ENCODE measurements at places on chromosomes 3 and 15.
A peak's percentile ranks its signal among the peaks of the same experiment; 100 is the strongest.

DNA sequence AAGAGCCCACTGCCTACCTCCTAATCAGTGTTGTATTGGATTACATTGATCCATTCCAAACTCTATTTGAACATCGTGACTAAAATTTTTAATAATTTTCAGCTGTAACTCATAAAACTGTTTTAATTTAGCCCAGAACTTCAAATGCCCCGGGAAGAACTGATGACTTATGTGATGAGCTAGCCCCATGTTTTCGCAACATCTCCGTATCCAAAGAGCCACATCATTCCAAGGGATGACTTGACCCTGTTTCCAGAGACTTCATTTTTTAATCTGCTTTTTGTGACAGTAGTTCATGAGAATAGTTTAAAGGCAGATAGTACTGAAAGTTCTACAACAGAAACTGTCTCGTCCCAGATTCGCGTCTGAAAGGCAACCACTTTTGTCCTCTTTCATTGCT is 97.4 kb downstream of the STAC start:
- DNase-seq = no peak

GRCh38 chr3:23219552-23219951 is 16.4 kb downstream of the UBE2E2 start:
- DNase-seq = no peak

GRCh38 chr3:186286114-186286513 is 75.9 kb downstream of the DGKG start:
- no peak for DNase-seq

DNA sequence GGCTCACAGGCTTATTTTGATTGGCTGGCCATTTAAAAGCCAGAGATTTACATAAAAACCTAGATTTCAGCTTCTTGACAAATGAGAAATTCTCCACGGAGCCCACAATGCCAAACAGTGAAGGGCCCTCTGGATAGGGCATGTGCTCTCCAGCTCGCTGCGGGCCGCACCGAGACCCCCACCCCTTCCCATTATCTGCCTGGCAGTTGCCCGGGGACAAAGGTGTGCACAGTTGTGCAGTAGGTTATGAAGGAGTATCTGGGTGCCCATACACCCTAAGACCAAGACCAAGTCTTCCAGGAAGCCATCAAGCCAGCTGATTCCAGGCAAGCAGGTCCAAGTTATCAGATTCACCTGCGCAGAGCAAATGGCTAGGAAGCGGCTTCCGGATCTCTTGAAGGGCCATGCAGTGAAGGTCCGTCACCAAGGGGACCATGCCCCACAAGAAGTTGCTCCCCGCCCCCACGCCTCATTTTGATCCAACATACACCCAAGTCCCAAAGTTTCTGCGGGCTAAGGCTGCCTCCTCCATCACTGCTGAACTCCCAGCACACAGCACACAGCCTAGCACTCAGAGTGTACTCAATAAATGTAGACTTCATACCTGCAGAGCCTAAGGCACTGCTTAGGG is 1.3 kb downstream of the MRPS25 start:
- DNase-seq = no peak

GRCh38 chr3:42088803-42089530 is 2.2 kb upstream of the TRAK1 start:
- no peak for DNase-seq

- DNase-seq = no peak
These were observed 297.5 kb upstream of the CTNNB1 start for GRCh38 chr3:40901796-40902195.

GRCh38 chr3:177476495-177476894 is 279.2 kb upstream of the TBL1XR1 start:
- DNase-seq = no peak

- no peak for DNase-seq
These were observed 339.8 kb upstream of the SEMA6D start for GRCh38 chr15:47377465-47377864.

DNA sequence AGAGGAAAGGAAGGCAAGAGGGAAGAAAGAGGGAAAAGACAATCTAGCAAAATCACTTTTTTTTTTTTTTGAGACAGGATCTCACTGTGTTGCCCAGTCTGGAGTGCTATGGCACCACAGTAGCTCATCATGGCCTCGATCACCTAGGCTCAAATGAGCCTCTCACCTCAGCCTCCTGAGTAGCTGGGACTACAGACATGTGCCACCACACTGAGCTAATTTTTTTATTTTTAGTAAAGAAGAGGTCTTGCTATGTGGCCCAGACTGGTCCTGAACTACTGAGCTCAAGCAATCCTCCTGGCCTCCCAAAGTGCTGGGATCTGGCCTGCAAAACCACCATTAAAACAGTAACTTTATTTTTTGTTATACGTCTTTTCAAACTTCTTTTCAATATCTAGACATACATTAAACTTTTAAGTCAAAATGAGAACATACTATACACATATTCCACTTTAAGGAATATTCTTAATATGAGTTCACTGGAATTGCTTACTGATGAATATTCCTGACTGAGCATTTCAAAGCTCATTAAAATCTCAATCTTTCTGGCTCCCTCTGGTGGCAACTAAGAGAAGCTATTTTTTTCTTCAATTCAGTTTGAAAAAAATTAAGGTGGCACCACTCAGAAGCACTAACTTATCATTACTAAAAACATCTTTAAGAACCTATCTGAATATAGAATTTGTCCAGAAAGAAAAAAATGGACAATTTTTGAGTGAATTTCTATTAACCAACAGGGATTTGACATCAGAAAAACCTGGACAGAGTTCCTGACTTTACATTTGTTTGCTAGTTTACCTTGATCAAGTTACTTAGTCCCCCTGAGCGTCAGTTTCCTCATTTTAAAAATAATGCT is 40.9 kb downstream of the UACA start:
- no peak for DNase-seq

DNA sequence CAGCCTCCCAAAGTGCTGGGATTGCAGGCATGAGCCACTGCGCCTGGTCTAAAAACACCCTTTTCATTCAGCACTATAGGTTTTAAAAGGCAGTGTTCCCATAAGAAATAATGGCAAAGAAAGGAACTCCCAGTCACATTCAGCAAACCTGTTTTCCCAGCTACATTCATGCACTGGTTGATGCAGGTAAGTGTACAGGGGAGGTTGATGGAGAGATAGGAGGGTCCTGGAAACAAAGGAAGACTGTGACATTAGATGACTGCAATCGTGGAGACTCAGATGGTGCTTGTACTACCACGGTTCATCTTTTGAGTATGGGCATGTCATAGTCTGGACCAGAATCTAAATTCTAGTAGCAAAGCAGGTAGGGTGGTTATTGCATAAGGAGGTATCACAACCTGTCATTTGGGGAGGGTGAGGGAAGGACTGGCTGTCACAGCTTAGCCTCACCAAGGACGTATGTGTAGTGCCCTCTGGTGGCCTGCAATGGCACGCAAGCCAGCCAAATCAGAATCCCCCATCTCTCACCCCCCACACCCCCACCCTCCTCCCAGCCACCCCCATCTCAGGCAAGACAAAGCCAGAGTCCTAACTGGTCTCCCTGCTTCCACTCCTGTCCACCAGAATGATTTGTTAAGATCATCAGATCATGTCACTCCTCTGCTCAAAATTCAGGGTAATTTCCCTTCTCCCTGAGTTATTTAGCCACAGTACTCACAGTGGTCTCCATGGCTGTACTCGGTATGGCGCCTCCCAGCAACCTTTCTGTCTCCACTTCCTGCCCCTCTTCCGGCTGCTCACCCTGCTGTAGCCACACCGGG is 28.8 kb upstream of the UBL7 start:
- DNase-seq = peak; percentile 58

- no peak for DNase-seq
These were observed 670 bp upstream of the ACAP2 start for GRCh38 chr3:195443391-195443989.

- DNase-seq = no peak
These were observed 12.3 kb upstream of the CDAN1 start for GRCh38 chr15:42749266-42749665.

DNA sequence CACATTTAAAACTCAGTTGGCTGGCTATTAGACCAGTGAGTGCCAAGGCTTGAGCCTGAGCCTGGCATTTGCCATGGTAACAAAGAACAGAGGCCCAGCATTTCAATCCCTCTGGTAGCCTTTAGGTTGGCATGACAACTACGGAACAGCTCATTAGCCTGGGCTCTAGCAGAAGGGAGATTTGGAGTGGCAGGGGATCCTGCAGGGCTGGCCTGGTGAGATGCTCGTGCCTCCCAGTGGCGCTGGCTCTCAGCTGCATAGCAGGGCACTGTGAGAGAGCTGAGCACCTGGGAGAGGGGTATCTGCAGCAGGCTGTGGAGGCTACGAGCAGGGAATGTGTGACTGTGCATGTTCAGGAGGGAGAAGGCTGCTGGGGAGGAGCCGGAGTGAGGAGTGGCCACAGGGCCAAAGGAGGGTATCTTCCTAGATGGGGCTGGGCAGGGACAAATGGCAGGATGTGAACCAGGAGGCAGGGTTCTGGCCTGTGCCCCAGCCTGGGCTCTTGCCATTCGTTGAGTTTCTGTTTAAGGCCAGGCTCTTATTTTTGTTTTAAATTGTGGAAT is 5.6 kb upstream of the ABTB1 start:
- no peak for DNase-seq

DNA sequence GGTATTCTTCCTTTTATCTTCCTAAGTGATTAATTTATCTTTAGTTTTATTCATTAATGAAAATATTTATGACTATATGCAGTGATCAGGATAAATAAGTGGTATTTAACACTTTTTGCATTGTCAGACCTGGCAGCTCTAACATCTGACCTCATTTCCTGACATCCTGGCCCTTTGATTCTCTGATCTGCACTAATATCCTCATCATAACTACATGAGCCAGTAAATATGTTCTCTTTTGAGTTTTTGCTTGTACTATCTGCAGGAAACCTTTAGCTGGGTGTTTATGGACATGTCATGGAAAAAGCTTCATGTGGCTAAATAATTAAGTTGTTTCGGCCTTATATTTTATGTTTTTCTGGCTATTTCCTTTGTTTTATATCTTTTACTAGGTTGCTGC is 10.5 kb downstream of the NKTR start:
- no peak for DNase-seq

- no peak for DNase-seq
These were observed 377.7 kb downstream of the IL20RB start for GRCh38 chr3:137335478-137335877.

DNA sequence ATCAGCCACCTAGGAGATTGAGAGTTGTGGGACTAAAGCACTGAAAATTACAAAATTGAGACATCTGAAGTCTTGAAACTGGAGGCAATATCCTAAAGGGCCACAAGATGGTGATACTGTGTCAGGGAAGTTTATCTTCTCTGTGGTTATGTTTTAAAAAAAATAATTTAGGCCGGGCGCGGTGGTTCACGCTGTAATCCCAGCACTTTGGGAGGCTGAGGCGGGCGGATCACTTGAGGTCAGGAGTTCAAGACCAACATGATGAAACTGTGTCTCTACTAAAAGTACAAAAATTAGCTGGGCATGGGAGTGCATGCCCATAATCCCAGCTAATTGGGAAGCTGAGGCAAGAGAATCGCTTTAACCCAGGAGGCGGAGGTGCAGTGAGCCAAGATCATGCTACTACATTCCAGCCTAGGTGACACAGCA is 17.9 kb upstream of the NIT2 start:
- no peak for DNase-seq

- no peak for DNase-seq
These were observed 129.4 kb downstream of the FBN1 start for GRCh38 chr15:48516121-48516520.

- no peak for DNase-seq
These were observed 59.0 kb upstream of the CMSS1 start for GRCh38 chr3:99758502-99759177.

DNA sequence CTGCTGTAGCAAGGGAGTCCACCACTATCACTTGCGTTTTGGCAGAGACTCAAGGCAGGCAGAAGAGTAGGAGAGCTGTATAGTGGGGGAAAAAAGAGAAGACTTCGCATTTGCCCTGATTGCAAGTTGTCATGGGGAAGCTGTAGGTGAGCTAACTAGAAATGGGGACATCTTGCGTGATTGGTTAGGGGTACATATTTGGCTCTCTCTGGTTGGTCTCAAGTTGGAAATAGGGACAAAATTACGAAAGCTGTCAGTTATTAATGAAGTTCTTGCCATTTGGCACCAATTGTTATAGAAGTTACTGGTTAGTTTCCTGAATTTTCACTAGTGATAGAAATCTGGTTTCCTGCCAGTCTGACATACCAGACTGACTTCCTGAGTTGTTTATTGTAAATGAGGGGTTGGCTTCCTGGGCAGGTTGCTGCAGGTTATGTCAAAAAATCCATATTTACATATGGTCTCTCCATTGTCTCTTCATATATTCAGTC is 8.2 kb upstream of the SENP7 start:
- DNase-seq = no peak

DNA sequence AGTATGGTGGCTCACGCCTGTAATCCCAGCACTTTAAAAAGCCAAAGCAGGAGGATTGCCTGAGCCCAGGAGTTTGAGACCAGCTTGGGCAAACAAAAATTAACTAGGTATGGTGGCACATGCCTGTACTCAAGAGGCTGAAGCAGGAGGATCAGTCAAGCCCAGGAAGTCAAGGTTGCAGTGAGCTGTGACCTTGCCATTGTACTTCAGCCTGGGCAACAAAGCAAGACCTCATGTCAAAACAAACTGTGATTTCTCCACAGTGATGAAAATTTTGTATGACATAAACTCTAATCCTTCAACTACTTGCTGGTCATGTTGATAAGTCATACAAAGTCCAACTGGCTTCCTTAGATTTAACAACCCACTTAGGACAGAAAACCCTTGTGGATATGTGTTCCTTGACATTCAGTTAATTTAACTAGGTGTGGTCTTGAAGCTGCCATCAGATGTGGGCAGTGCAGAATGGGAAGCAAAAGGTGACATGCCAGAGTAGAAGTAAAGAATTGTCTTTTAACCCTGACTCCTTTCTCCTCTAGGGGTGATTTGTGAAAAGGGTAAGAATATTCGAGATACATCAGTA is 263.3 kb downstream of the PTPRG start:
- DNase-seq = no peak

GRCh38 chr3:157136647-157137387 is 23.1 kb downstream of the CCNL1 start:
- no peak for DNase-seq

- no peak for DNase-seq
These were observed 21.7 kb downstream of the ZDHHC3 start for GRCh38 chr3:44954304-44954703.

DNA sequence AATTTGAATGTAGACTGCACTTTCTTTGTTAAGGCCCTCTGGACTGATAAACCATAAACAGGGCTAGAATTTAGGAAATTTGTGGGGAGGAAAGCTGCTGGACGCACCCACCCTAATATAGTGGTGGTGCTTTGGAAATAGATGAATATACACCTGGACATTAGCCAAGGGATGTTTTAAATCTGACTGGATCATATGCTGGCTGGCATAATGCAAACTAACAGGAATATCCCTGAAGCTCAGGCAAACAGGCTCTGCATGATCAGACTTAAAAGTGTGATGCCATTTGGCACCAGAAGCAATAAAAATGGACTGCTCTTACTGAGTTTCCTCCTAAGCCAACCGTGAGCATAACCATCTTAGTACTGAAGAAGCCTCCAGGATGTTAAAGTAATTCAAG is 465.8 kb upstream of the ROBO1 start:
- no peak for DNase-seq

DNA sequence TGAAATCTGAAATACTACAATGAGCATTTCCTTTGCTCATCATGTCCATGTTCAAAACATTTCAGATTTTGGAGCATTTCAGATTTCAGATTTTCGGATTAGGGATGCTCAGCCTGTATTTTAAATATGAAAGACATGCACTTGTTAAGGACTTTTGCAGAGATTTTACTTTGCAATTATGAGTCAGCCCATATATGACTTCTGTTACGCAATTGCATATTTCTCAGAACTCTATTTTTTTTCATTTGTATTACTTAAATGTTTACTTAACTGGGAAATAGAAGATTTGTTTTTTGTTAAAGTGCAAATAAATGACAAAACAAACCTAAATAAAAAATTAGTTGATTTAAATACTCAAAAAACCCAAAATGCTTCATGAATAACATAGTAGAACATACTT is 376.2 kb downstream of the ZBTB20 start:
- DNase-seq = no peak

Data from stimulated activated CD4-positive, alpha-beta T cell treated with anti-CD3 and anti-CD28 coated beads, Interleukin-15, amount 100 ng/mL, for 1 hour (primary cell).